ENCODE measurements at places on chromosomes 7 and 10.

GRCh38 chr10:4306871-4307270 lies 519.1 kb upstream of the AKR1E2 start:
- no peak for DNase-seq

GRCh38 chr7:123367484-123368122 lies 166.8 kb downstream of the IQUB start:
- no peak for DNase-seq

DNA sequence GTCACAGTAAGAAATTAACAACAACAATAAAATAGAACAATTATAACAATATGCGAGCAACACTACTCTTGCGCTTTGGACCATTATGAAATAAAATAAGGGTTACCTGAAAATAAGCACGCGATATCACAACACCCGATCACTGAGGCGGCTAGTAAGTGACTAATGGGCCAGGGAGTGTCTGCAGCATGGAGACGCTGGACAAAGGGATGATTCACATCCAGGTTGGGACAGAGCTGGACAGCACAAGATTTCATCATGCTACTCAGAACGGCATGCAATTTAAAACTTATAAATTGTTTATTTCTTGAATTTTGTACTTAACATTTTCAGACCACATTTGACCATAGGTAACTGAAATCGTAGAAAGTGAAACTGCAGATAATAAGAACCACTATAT lies 15.6 kb downstream of the HIBADH start:
- no peak for DNase-seq

DNA sequence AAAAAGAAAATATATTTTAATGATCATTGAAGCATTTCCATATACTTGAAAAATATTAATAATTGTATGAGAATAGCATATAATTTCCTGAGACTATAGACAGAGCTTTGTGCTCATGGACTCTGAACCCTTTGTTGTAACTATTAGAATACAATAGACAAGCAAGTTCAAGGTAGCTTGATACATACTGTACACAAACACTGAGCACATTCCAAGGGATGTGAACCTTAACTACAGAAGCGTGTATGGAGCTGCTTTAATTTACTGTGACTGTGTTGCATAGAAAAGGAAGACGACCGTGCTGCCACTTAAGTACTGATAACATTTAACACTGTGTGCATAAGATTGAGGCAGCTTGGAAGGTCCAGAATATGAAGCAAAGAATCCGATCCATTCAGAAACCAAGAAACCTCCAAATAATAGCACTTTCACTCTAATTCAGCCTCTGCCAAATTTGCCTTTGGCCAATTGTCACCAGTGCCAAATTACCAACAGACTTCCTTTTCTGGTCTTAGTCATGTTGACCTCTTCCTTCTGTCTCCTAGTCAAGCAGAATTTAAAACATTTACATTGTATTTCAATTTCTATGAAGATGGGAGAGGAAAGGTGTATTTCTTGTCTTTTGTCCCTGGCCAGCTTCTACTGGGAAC lies 566.1 kb upstream of the GALNT17 start:
- no peak for DNase-seq

DNA sequence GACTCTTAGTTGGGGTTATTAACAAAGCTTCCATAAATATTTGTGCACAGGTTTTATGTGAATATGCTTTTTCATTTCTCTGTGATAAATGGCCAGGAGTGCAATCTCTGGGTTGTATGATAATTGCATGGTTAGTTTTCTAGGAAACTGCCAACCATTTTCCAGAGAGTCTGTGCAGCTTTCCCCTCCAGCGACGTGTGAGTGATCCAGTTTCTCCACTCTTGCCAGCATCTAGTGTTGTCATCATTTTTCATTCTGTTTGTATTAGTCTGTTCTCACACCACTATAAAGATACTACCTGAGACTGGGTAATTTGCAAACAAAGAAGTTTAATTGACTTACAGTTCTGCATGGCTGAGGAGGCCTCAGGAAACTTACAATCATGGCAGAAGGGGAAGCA lies 319.6 kb upstream of the SHH start:
- no peak for DNase-seq

- DNase-seq: no peak
Observed at GRCh38 chr10:29620112-29620690, 14.6 kb downstream of the SVIL start.

Data from NCI-H2227 treated with DMSO at 0.1 percent for 48 hours (cell line).